ENCODE measurements at places on chromosomes 1 and 21. TPM values are rescaled to one million over a fixed set of nuclear protein-coding genes. Genes with fewer than 3 reads are reported as not detected.

The ZNF593OS gene
- not detected for total RNA-seq

The AIM2 gene
- 8.1 TPM for total RNA-seq

The CRYBG2 gene
- total RNA-seq = 5.7 TPM

The FOXD2 gene
- 0.64 TPM for total RNA-seq

GRCh38 chr1:74773582-74773981, 40.6 kb downstream of the TYW3 start:
- no peaks in the 10 kb centered on the region for H3K36me3 ChIP-seq
- no peak for DNase-seq
- H3K4me3 ChIP-seq = no peak overlapping the region
- no peak overlapping the region for H3K27ac ChIP-seq
- H3K27me3 ChIP-seq = no peaks in the 10 kb centered on the region
- no peaks in the 10 kb centered on the region for H3K4me1 ChIP-seq

- H3K4me3 ChIP-seq = no peak overlapping the region
- no peaks in the 10 kb centered on the region for H3K27me3 ChIP-seq
- no peaks in the 10 kb centered on the region for H3K4me1 ChIP-seq
These were observed 6.2 kb downstream of the CORT start for GRCh38 chr1:10456048-10456447.

GRCh38 chr1:101120868-101121267, 95.3 kb upstream of the DPH5 start:
- H3K36me3 ChIP-seq = no peaks in the 10 kb centered on the region
- no peak overlapping the region for H3K27ac ChIP-seq
- H3K27me3 ChIP-seq = no peaks in the 10 kb centered on the region
- H3K4me3 ChIP-seq = no peak overlapping the region

GRCh38 chr21:37281579-37281978, 14.4 kb upstream of the VPS26C start:
- no peaks in the 10 kb centered on the region for H3K27me3 ChIP-seq
- DNase-seq = no peak
- H3K4me1 ChIP-seq = no peaks in the 10 kb centered on the region
- H3K4me3 ChIP-seq = no peak overlapping the region

DNA sequence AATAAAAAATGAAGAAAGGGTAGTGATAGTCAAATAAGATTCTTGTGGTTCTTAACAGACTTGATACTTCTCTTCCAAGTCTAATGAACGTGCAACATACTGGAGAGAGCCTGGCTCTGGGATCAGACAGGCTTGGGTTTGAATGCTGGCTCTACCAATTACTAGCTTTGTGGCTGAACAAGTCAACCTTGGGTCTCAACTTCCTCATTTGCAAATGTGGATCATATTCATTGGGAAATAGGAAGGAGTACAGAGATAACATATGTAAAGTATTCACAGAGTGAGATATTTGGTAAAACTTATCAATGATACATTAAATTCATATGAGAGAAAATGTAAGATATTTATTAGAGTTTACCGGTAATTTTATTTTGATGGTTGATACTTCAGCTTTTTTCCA, 2.0 kb downstream of the EDEM3 start:
- no peak overlapping the region for H3K27ac ChIP-seq
- no peak overlapping the region for H3K4me3 ChIP-seq
- peaks cover 44% of the 10 kb centered on the region for H3K4me1 ChIP-seq
- no peaks in the 10 kb centered on the region for H3K27me3 ChIP-seq

DNA sequence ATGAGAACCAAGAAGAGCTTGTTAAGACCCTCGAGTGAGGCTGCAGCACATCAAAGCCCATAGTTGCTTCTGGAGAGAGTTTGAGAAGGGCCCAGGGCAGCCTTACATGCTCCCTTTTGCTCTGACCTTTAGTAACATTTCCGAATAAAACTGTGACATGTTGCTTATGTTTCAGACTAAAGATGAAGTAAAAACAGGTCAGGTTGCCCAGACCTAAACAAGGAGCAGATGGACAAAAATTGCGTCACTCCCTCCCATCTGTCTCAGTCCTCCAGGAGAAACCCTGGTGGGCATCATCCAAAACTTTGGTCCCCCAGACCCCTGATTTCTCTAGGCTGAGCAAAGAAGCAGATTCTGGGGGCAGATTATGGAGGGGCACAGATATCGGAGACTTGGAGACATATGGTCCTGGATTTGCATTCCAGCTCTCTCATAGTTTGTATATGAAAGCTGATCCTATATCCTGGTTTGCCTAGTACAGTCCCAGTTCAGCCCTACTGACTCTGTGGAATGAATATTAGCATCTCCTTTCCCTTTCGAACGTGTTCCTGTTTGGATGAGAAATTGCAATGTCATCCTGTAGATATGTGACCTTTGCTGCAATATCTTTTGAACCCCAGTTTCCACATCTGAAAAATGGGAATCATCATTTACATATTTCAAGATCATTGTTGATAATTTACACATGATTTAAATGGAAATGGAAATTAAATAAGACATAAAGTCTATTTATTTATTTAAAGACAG, 304.9 kb upstream of the USP24 start:
- no peaks in the 10 kb centered on the region for H3K27me3 ChIP-seq
- no peak overlapping the region for H3K4me3 ChIP-seq
- no peak for DNase-seq
- no peaks in the 10 kb centered on the region for H3K36me3 ChIP-seq
- no peak overlapping the region for H3K27ac ChIP-seq
- no peaks in the 10 kb centered on the region for H3K4me1 ChIP-seq

- peaks cover 5% of the 10 kb centered on the region for H3K27me3 ChIP-seq
- H3K4me3 ChIP-seq = no peak overlapping the region
- H3K4me1 ChIP-seq = no peaks in the 10 kb centered on the region
- no peaks in the 10 kb centered on the region for H3K36me3 ChIP-seq
- no peak for DNase-seq
These were observed 8.7 kb upstream of the CADM3 start for GRCh38 chr1:159162516-159163265.

- H3K4me1 ChIP-seq = peaks cover 60% of the 10 kb centered on the region
- peak overlapping the region; percentile 92 for H3K27ac ChIP-seq
- H3K27me3 ChIP-seq = no peaks in the 10 kb centered on the region
- peaks cover 7% of the 10 kb centered on the region for H3K36me3 ChIP-seq
- DNase-seq = peak; percentile 41
These were observed 3.6 kb downstream of the S100A6 start for GRCh38 chr1:153532181-153532580.

GRCh38 chr1:201648066-201648906, 109.4 kb downstream of the NAV1 start:
- H3K4me3 ChIP-seq = no peak overlapping the region
- no peaks in the 10 kb centered on the region for H3K4me1 ChIP-seq
- H3K27ac ChIP-seq = no peak overlapping the region
- no peak for DNase-seq
- H3K27me3 ChIP-seq = peaks cover 4% of the 10 kb centered on the region
- H3K36me3 ChIP-seq = no peaks in the 10 kb centered on the region

DNA sequence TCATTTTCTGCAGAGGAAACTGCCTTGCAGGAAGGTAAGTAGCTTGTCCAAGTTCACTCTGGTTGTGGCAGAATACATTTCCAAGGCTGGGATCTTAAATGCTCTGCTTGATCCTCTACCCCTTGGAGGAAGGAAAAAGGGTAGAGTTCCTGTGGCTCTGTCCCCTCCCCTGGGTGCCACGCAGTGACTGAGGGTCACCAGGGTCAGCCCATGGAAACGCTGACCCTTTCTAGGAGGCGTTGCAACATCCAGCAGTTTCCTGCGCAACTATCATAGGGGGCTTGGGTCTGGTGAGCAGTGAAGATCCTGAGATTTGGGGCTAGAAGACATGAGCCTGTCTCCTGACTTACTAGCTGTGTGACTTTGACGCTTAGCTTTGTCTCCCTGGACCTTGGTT, 29.4 kb upstream of the EPS8L3 start:
- DNase-seq = no peak
- H3K36me3 ChIP-seq = no peaks in the 10 kb centered on the region
- peaks cover 88% of the 10 kb centered on the region for H3K4me1 ChIP-seq
- H3K27ac ChIP-seq = no peak overlapping the region
- H3K27me3 ChIP-seq = no peaks in the 10 kb centered on the region

- H3K4me3 ChIP-seq = no peak overlapping the region
- peaks cover 8% of the 10 kb centered on the region for H3K4me1 ChIP-seq
- H3K27ac ChIP-seq = no peak overlapping the region
- no peak for DNase-seq
- H3K27me3 ChIP-seq = no peaks in the 10 kb centered on the region
These were observed 16.3 kb upstream of the SARS1 start for GRCh38 chr1:109197158-109198042.

DNA sequence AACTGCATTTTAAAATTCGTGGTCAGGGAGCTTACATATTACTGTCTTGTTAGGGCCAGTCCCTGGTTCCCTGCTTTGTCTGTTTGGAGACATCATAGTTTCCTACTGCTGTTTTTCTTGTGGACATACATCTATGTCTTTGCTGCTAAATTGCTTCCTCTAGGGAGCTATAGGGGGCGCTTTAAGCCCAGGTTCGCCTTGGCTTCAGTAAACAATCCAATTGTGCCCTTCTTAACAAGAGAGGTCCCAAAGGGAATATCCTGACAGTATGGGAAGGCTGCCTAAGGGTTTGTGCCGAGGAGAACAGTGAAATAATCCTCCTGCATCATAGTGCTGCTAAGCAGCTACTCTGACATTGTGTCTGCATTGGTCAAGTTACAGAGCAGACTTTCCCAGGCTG, 112.5 kb downstream of the USH2A start:
- H3K27ac ChIP-seq = no peak overlapping the region
- DNase-seq = no peak
- no peaks in the 10 kb centered on the region for H3K36me3 ChIP-seq
- H3K27me3 ChIP-seq = no peaks in the 10 kb centered on the region
- H3K4me1 ChIP-seq = no peaks in the 10 kb centered on the region

GRCh38 chr1:10679496-10680220, 116.8 kb downstream of the CASZ1 start:
- H3K4me1 ChIP-seq = no peaks in the 10 kb centered on the region
- H3K4me3 ChIP-seq = no peak overlapping the region
- no peaks in the 10 kb centered on the region for H3K36me3 ChIP-seq
- no peak overlapping the region for H3K27ac ChIP-seq
- H3K27me3 ChIP-seq = no peaks in the 10 kb centered on the region

- H3K27ac ChIP-seq = peak within 1 kb of the TSS; percentile 85
- H3K4me1 ChIP-seq = peaks cover 40% of the 10 kb centered on the region
- H3K27me3 ChIP-seq = no peaks in the 10 kb centered on the region
- DNase-seq = peak; percentile 92
- peak within 1 kb of the TSS; percentile 98 for H3K4me3 ChIP-seq
- H3K36me3 ChIP-seq = peaks cover 12% of the 10 kb centered on the region
These were observed at the start of gene ITPKB for GRCh38 chr1:226738995-226739695. TSS of gene ITPKB (minus strand) at chr1:226739282. CDS start at chr1:226737458, 1,824 bp downstream.

GRCh38 chr1:83619170-83619896, 379.6 kb downstream of the TTLL7 start:
- DNase-seq = no peak
- H3K4me1 ChIP-seq = no peaks in the 10 kb centered on the region
- H3K27ac ChIP-seq = no peak overlapping the region
- no peak overlapping the region for H3K4me3 ChIP-seq

Data from CD4-positive, alpha-beta memory T cell (primary cell).